ENCODE measurements at places on chromosomes 1 and 21.

DNA sequence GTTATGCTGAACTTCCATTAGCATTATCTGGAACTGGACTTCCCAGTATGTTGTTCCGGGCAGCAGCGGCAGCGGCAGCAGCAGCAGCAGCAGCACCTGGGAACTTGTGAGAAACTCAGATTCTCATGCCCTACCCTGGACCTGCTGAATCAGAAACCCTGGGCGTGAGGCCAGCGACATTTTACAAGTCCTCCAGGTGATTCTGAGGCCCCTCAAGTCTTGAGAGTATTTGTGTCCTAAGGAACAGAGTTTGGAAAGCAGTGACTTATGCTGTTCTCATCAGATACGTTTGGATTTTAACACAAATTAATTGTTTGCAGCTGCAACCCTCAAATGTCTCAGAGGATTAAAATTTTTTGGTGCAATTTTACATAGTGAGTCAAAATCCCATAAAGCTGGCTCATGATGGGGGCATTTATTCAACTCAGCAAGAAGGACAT is 157.2 kb upstream of the KAZN start:
- no peak for DNase-seq

DNA sequence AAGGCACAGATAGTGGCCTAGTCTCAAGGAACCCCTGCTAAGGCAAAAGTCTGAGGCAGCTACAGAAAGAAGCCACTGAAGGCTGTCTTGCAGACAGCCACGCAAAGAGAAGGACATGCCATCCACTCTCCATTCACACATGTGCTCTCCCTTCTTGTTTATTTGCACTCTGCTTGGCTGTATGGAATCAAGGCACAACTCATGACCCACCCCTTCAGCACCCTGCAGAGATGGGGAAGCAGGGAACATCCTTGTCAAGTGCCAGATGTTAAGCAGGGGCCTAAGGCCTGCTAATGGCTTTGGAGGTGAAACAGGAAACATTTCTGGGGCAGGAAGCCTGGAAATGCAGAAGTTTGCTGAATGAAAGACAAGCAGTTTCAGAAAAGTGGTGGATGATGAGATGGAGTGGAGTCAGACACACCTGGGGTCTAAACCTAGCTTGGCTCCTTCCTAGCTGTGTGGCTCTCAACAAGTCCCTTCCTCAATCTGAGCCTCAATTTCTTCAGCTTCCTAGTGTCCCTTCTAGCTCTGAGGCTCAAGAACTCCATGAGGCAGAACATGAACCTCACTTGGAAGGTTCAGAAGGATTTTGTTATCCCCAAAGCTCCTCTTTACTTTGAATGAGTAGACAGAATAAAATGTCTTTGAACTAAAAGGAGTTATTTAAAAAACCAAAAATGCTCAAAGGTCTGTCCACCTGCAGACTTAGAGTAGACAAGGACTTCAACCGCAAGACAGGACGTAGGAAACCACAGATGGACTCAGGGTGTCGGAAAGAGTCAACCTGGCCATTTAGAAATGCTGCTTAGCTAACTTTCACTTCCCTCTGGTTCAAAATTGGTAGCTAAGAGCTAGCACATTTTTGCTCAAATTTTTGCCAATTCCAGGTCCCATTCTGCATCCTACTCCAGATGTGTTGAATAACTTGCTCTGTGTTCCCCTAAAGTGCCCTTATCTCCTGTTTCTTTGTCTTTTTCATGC is 283.1 kb downstream of the PLPP3 start:
- no peak for DNase-seq

GRCh38 chr1:111219557-111220286 is 7.8 kb upstream of the CHI3L2 start:
- no peak for DNase-seq

- no peak for DNase-seq
Observed at GRCh38 chr1:186948535-186948934, 119.8 kb downstream of the PLA2G4A start.

DNA sequence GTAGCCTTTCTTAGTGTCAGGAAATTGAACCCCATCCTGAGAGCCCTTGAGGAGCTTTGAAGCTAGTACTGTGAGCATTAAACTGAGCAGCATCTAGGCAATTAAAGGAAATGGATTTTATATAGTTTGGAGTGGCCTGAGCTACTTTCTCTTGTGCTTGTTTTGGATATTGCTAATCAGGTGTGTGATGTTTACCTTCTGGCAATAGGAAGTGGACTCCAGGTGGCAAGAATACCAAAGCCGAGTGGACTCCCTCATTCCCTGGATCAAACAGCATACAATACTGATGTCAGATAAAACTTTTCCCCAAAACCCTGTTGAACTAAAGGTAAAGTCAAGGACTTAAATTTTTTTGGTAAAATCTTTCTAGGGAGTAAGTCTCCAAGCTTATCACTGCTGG is 79.4 kb downstream of the MACF1 start:
- no peak for DNase-seq

DNA sequence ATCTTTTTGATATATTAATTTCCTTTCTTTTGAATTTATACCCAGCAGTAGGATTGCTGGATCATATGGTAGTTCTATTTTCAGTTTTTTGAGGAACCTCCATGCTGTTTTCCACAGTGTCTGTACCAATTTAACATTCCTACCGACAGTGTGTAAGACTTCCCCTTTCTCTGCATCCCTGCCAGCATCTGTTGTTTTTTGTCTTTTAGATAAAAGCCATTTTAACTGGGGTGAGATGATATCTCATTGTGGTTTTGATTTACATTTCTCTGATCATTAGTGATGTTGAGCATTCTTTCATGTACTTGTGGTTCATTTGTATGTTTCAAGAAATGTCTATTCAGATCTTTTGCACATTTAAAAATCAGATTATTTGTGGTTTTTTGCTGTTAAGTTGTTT is 62.4 kb upstream of the STUM start:
- no peak for DNase-seq

- DNase-seq = no peak
Observed at GRCh38 chr1:4305526-4306301, 348.7 kb upstream of the AJAP1 start.

GRCh38 chr1:179298952-179299351 is 5.4 kb downstream of the SOAT1 start:
- no peak for DNase-seq

DNA sequence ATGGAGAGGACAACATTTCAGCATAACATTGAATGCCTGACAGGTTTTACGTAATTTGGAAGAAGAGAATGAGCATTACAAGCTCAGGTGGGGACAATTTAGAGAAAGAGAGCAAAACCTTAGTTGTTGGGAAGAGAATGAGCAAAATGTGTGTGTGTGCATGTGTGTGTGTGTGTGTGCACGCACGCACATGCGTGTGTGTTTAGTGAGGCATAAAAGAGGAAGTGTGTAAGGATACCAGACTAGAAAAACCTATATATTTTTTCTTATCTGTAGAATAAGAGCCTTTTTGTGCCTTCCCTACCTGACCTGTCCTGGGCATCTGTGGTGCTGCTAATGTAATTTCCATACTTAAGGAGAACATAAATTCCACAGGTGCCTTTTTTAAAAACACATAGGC is 99.0 kb upstream of the PLXNA2 start:
- DNase-seq = no peak

DNA sequence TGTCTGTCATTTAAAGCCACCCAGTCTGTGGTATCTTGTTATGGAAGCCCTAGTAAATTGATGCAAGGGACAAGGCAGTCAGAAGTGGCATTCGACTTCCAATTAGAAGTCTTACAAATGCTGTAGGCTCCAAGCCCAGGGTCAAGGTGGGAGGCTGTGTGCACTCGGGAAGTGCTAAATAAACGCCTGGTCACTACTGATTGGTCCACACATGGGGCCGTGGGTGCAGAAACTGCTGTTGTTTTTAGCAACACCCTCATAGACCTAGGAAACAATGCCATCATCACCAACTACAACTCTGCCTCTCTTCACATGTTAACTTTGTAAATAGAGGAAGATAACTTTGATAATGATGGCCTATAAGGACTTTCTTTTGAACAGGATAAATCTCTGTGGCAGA is 20.2 kb upstream of the ZBTB21 start:
- no peak for DNase-seq

DNA sequence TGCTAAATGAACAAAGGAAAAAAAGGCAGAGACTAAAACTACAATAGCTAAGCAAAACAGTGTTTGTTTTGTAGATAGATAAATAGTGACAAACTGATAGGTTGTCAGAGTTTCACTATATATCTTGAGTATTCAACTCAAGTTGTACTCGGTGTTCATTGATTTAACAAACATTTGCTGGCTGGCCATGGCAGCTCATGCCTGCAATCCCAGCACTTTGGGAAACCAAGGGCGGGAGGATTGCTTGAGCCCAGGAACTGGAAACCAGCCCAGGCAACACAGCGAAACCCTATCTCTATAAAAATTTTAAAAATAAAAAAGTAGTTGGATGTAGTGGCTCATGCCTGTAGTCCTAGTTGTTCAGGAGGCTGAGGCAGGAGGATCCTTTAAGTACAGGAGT is 17.3 kb downstream of the C1orf185 start:
- DNase-seq = no peak

DNA sequence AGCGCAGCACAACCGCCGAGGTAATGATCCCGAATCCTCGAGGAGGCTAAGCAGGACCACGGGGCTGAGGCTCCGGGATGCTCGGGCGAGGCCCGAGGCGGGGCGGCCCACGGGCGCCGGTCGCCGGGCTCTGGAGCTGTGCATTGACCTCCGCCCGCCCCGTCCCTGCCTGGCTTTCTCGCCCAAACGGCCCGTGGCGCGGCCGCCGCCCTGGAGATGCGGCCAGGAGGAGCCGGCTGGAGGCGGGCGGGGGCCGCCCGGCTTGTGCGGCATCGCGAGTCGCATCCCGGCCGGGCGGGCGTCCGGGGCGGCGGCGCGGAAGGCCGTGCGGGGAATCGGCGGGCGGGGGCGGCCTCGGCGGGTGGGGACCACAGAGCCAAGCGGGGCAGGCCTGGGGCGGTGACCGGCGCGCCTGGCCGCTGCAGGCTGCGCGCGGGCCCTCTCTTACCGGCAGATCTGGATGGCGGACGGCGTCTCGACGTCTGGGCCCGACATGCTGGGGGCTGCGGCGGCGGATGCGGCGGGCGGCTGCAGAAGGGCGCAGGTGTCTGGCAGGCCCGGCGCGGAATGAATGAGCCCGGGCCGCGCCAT is 663 bp downstream of the ACOT7 start:
- no peak for DNase-seq

GRCh38 chr1:9257851-9258250 is 23.3 kb downstream of the H6PD start:
- DNase-seq = no peak

GRCh38 chr1:214332946-214333798 is 52.2 kb downstream of the SMYD2 start:
- DNase-seq = no peak

GRCh38 chr1:42280821-42281220 is 54.2 kb downstream of the FOXJ3 start:
- no peak for DNase-seq

- DNase-seq = no peak
Observed at GRCh38 chr21:37219761-37220432, 47.2 kb downstream of the VPS26C start.

DNA sequence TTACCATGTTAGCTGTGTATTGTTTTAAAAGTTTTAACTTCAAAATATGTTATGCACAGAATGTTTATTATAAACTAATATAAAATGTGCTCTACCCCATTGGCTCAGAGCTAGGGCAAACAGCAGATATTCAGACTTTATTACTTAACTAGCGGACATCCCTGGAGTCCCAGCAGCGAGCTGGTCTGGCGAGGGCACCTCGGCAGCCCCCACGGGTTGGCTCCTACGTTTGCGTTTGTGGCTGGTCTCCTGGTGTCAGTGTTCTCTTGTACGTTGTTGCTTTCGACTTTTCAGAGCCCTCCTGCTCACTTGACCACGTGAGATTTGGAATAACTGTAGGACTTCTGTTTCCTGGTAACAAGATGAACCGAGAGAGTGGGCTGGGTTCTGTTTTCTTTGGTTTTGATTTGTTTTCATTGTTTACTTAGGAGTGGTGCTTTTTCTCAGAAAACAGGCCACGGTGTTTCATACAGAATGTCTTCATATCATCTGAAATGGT is 44.5 kb downstream of the CBS start:
- no peak for DNase-seq

DNA sequence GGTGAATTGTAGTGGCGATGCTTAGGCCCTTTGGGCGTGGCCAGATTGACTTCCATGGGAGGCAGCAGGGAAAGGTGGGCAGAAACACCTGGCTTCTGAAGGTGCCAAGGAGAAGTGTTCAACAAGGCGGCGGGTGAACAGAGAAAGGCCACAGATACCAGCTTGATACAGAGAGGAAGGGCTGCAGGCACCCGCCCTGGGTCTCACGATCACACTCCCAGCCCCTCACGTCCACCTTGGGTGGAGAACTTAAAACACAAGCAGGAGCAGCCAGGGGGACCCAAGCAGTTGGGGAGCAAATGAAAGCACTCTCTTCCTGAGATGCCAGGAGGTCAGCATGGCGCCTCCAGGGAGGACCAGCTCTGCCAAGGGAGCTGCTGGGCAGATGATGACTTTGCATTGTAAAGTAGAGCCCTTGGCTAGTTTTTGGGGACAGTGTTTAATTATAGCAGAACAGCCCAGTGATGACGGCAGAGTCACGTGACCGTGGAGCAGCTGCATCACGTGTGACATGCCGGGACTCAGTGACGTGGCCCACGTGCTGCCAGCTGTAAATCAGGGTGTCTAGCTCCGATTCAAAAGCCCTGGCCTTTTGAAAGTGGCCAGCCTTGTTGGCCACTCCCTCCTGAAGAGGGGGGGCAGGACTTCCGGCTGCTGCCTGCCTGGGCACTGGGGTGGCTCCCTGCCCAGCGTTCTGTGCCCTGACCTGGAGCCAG is 19.0 kb downstream of the SLC37A1 start:
- DNase-seq = no peak

GRCh38 chr1:119779869-119780356 is 11.2 kb upstream of the HMGCS2 start:
- no peak for DNase-seq

DNA sequence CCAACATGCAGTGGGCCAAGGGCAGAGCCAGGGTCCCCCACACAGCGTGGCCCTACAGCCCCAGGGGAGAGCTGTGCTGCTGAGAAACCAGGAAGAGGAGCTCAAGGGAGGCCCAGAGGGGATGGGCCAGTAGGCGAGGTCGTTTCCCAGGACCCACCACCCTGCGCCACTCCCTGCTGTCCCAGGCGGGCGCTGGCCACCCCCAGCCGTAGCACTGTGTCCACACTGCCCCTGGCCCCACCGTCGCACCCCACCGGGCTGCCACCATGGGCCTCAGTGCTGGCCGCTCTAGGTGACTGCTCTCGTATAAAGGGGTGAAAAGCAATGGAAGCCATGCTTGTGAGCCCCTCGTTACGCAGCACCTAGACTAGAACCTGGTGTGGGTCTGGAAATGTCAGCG is 22.4 kb downstream of the NADK start:
- DNase-seq = no peak

GRCh38 chr1:29800522-29800956 is 564.2 kb downstream of the PTPRU start:
- DNase-seq = no peak

GRCh38 chr1:1196431-1197187 is 9.8 kb downstream of the TNFRSF18 start:
- DNase-seq = no peak

DNA sequence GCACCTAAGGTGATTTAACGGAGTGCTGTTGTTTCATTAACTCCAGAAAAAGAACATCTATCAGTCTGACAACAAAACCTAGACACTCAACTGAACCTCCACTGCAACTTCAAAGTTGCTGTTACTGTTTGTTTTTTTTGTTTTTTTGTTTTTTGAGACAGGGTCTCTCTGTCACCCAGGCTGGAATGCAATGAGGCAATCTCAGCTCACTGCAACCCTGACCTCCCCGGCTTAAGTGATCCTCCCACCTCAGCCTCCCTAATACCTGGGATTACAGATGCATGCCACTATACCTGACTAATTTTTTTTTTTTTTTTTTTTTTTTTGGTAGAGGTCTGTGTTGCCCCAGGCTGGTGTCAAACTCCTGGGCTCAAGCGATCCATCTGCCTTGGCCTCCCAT is 66.7 kb upstream of the SDC3 start:
- DNase-seq = no peak
